Activated T-cell treated with anti-CD3 and anti-CD28 coated beads, Interleukin-2, amount 50 U/mL, for 24 hours (primary cell): ENCODE measurements at places on chromosomes 2 and 18.

DNA sequence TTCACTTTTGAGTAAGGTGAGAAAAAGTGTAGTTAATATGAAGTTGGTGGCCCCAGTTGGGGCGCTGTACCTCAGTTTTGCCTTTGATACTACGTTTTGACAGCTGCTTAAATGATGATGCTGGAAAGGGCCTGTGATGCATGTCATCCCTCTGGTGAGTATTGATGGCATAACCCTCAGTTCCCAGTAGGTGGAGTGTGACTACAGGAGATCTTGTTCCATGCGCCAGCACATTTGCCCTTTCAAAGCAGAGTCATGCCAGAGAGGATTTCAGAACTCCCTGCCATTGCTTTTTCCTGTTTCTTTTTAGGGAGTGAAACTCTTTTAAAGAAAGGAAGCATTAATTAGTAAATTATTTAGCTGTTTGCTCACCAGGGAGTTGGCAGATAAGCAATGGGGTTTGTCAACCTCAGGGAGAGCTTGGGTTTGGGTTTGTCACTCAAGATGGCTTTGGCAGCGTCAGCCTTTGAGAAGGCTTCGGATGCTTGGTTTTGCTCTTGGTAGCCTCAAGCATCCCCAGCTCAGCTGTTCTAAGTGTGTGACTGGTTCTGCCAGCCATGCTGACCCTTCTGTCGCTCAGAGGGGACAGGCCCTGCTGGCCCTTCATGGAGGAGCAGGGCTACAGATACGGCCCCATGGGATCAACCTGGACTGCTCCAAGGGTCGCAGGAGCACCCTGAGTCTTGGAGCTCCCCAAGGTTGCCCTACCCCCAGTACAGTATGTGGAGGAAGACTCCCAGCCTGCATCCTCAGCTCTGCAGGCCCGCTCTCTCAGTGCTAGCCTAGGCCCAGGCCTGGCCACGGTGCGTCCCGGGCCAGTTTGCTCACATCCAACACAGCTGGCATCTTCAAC is 29.1 kb downstream of the ARMC9 start:
- DNase-seq, result no peak

- no peak for DNase-seq
Observed at GRCh38 chr2:163554864-163555263, 180.9 kb downstream of the FIGN start.

- DNase-seq, result no peak
Observed at GRCh38 chr2:173407176-173407575, 52.5 kb downstream of the CDCA7 start.

GRCh38 chr18:11074889-11075288 is 74.5 kb downstream of the PIEZO2 start:
- no peak for DNase-seq

DNA sequence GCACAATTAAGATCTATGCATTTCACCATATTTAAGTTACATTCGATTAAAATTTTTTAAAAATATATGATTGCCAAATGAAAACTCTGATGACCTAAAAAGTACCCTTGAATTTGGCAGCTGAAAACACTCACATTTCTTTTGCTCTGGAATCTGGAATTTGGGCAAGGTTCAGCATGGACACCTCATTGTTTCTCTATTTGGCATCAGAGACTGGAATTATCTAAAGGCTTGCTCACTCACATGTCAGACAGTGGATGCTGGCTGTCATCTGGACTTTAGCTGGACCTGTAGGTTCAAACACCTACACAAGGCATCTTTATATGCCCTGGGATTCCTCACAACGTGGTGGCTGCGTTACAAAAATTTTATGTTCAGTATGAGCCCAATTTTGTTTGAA is 16.1 kb downstream of the MBOAT2 start:
- DNase-seq, result no peak

GRCh38 chr2:135839713-135840112 is 2.7 kb upstream of the LCT start:
- DNase-seq, result no peak

DNA sequence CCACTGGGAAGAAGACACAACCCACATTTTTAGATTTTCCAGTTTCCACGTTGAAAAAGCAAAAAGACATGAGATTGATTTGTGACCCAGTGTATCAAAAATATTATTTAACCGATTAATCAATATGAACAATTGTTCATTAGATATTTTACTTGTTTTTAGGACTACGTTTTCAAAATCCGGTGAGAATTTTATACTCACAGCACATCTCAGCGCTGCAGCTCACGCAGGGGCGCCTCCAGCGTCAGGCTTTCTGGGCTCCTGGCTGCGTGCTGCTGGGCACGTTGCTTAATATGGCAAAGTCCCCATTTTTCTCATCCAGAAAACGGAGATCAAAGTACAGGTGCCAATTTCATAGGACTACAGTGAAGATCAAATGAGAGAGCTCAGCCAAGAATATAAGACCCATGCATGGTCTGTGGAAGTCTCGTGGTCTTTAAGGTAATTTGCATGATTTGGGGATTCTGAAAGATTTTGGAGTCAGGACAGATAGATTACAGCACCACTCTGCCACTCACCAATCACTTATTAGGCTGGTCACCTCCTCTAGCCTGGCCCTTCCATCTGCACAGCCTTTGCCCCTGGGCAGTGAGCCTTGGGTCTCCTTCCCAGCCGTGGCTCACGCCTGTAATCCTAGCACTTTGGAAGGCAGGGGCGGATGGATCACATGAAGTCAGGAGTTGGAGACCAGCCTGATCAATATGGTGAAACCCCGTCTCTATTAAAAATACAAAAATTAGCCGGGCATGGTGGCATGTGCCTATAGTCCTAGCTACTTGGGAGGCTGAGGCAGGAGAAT is 36.2 kb downstream of the PTPN18 start:
- DNase-seq, result no peak

- DNase-seq, result no peak
Observed at GRCh38 chr2:19673213-19673791, 228.5 kb downstream of the TTC32 start.

DNA sequence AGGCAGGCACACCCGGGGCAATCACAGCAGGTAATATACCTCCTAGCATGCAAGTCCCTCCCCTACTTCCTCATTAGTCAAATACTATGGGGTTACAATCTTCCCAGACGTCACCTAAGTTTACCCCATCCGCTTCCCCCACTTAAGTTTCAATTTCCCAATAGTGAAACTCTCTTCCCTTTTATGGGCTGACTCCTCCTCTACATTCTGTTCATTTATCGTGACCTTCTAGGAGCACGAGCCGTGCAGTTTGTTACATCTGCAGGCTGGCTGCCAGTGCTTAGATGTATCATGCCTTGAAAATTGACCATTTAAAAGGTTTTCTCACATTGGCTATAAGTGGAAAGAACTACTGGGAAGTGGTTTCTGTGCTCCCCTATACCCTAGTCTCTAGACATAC is 1357.8 kb upstream of the CRIM1 start:
- no peak for DNase-seq

- DNase-seq, result no peak
Observed at GRCh38 chr18:3885209-3885792, 435.3 kb downstream of the TGIF1 start.

- no peak for DNase-seq
Observed at GRCh38 chr2:218877891-218878290, 2.8 kb upstream of the WNT10A start.

- no peak for DNase-seq
Observed at GRCh38 chr2:27008678-27009077, 24.1 kb upstream of the TMEM214 start.

GRCh38 chr2:224038049-224038829 is 847 bp downstream of the SERPINE2 start:
- DNase-seq, result peak; percentile 75

DNA sequence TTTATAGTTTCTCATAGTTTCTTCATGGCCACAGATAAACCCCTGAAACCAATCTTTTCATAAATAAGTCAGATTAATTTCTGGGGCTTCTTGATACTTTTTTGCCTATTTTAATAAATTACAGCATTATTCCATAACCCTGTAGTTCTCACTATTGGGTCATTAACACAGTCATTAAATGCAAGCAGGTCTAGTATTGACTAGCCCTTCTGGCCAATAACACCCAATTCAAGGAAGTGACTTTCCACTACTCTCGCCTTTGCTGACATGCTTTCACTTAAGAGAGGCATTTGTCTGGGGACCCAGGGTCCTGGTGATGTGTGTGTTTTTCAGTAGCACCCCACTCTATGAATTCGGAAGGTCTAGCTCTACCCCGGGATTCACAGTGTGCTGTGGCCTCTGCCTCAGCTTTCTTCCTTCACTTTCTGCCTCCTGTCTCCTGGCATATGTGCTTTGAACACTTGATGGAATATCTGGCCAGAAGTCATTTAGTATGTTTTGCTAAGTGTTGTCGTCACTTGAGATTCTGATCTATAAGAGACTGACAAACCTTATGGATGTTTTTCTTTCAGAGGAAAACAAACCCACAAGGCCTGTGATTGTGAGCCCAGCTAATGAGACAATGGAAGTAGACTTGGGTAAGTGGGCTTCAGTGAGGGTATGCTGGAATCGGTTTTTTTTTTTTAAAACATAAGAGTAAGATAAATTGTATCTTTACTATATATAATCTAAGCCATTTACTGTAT is 18.6 kb upstream of the IL1RL2 start:
- DNase-seq, result no peak

GRCh38 chr2:123362671-123363440 is 662.2 kb upstream of the CNTNAP5 start:
- DNase-seq, result no peak

GRCh38 chr2:129293326-129293725 is 686.1 kb upstream of the RAB6C start:
- DNase-seq, result no peak

- no peak for DNase-seq
Observed at GRCh38 chr2:181411105-181411849, 45.9 kb upstream of the ITGA4 start.

- DNase-seq, result no peak
Observed at GRCh38 chr2:169717691-169718063, 16.0 kb upstream of the KLHL23 start.

DNA sequence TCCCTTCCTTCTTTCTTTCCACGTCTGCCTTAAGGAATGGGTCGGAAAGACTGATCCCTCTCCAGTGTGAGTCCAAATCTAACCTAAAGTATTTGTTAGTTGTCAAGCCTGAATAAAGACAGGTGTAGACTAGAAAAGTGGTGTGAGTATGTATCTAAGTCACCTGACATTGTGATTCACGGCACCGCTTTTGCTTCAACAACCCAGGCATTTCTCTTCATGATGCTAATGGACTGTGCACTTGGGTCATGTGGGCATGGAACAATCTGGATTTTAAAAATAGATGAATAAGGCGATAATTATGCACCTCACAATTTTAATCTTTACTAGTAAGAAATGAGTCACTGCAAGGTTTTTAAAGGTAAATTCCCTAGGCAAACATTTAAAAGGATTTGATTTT is 107.5 kb downstream of the LIPG start:
- DNase-seq, result no peak

DNA sequence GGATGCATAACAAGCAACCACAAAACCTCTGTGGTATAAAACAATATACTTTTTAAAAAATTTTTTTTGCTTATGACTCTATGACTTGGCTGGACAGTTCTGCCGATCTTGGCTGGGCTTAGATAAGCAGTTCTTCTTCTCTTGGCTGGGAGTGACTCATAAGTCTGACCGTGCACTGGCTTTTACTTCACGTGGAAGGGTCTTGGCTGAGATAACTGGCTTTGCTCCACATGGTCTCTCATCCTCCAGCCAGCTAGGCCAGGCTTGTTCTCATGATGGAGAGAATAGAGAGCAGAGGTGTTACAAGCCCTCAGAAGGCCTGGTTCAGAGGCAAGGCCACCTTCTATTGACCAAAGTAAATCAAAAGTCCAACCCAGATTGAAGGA is 178.9 kb upstream of the SERPINE2 start:
- DNase-seq, result no peak

DNA sequence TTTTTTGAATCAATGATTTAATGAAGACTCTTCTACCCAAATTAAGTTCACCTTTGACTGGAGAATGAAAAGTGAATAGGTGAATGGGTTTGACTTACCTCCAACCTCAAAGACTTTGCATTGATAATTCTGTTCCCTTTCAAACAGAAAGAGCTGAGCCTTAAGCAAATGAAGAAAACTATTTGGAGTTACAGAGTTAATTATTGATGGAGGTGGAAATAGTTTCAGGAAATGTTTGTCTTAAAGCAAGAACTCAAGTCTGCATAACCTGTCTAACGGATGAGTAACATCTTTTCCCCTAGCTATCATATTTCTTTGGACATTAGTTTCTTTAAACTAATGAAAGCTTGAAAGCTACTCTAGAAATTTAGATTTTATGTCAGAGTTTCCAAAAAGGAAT is 166.5 kb downstream of the CERS6 start:
- no peak for DNase-seq

DNA sequence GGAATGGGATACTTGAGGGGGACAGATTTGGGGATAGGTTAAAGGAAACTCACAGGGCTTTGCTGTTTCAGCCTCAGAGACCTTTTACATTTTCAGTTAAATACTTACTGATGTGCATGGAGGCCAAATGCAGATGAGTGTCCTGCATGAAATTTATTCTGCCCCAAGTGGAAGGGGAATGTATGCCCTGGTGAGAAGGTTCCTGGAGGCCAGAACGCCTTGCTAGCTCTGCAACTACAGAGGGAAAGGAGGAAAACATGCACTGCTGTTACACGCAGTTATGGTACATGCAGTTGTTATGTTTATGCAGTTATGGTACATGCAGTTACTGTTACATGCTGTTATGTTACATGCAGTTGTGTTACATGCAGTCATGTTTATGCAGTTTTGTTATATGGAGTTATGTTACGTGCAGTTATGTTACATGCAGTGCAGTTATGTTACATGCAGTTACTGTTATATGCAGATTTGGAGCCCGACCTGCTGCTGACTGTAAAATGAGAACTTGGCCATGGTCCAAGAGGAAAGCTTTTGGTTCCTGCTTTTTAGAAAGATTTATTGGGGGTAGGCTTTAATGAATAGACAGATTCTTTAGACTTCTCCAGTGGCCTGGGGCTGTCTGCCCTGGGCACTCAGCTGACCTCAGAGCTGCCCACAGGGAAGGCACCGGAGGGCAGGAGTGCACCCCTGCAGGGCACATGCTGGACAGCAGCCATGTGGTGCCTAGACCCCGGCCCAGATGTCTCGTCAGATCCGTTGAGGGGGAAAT is 84.1 kb downstream of the LDLRAD4 start:
- DNase-seq, result no peak

GRCh38 chr2:211879323-211879722 is 659.3 kb downstream of the ERBB4 start:
- no peak for DNase-seq

DNA sequence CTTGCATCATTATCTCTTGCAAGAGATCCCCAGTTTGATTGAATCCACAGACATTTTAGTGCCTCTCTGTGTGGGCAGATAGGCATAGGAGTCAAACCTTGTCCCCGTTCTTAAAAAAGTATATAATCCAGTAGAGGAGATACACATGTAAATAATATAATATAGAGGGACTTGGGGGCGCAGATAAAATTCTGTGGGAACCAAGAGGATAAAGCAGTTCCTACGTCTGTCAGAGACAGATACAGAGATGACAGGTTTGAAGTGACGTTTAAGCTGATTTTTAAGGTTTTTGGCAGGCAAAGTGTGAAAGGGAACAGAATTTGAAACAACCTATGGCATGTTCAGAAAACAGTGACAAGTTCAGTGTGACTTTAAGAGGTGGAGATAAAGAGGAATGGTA is 63.1 kb downstream of the CAB39 start:
- no peak for DNase-seq

- DNase-seq, result no peak
Observed at GRCh38 chr18:48228301-48228715, 180.9 kb downstream of the ZBTB7C start.

GRCh38 chr18:3513481-3513880 is 63.5 kb downstream of the TGIF1 start:
- no peak for DNase-seq
